ENCODE measurements at places on chromosomes 16 and 17. TPM values are rescaled to one million over a fixed set of nuclear protein-coding genes. Genes with fewer than 3 reads are reported as not detected.

- DNase-seq, result peak; percentile 96
These were observed 99.8 kb upstream of the CDH5 start for GRCh38 chr16:66266436-66267291.

DNA sequence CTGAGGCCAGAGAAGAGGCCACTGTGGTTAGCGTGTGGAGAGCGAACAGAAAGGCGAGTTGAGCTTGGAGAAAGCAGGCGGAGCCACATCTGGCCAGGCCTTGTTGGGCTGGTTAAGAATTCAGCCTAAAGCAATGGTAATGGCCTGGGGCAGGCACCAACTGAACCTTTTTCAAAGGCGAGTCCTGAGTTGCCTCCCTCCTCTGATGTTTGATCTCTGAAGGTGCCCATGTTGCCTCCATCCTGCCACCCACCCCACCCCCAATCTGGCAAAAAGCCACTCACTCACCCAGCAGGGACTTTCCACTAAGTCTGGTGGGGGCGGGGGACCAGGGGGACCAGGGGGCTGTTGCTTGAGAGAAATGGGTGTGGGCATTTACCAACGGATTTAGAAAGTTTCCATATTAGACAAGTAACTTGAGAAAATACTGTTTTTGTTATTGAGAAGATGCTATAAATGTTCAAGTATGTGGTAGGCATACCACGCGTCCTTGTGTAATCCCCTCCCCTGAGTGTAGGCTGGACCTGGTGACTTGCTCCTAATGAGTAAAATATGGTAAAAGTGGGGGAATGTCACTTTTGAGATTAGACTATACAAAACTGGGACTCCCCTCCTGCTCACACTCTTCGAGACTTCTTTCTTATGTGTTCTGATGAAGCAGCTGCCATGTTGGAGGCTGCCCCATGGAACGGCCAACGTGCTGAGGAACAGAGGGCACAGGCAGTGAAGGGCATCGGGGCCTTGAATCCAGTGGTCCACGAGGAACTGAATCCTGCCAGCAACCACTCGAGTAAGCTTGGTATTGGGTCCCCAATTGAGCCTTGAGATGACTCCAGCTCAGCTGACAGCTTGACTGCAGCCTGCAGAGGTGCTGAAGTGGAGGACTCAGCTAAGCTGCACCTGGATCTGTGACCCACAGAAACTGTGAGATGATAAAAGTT is 29.9 kb upstream of the TNS4 start:
- no peak for DNase-seq

The KCNH6 gene
- not detected for total RNA-seq

The ATP6V0A1 gene
- total RNA-seq, result 18.5 TPM
